ENCODE measurements at places on chromosomes 1 and 21.

GRCh38 chr1:61343734-61344420, 261.5 kb downstream of the NFIA start:
- DNase-seq = no peak

DNA sequence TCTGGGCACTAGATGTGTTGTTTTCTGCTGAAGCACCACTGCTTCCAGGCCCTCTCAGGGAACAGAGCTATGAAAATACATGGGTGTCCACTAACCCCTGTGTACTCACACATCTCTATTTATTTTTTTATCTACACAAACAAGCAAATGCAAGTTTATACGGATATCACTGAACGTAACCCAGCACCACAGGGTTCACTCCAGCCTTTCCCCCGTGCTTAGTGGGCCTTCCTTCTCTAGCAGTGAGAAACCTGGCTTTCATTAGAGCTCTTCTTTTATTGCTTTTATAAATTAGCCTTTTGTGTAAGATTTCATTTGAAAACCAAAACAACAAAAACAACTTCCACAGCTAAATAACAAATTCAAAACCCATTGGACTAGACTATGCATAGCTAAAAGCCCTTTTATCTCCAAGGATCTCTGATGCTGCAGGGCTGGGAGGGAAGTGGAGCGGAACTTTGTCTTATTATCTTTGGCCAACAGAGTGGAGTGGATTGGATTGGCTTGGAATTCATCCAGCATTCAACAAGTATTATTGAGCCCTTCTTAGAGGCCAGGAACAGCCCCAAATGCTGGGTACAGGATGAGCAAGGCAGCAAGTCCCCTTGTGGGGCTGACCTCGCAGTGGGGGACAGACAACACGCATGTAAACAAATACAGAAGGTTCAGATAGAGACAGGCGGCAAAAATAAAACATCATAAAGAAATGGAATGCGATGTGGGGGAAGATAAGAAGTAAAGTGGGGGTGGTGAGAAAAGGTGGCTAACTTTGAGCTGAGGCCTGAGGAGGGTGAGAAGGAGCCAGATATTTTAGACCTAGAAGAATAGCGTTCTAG, 371.8 kb upstream of the POU3F1 start:
- no peak for DNase-seq

DNA sequence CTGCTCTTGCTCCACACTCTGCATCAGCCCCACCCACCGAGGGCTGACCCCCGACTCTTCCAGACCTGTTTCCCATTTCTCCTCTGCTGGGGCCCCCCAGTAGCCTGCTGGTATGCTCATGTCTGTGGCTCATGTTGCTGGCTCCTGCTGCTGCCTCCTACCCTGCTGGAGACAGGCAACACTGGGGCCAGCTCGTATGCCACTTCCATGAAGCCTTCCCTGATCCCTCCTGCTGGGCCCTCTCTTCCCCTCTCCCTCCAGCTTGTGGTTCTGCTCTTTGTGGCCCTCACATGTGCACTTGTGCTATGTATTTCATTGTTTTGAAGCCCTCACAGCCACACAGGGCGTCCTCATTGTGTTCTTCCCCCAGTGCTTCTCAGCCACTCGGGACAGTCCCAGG, 40.5 kb downstream of the CNN3 start:
- no peak for DNase-seq

GRCh38 chr1:201329286-201329685, 46.0 kb downstream of the PKP1 start:
- no peak for DNase-seq

- DNase-seq = no peak
These were observed 27.5 kb downstream of the CNIH3 start for GRCh38 chr1:224643653-224644052.

GRCh38 chr1:12610305-12610935, 7.6 kb downstream of the DHRS3 start:
- no peak for DNase-seq

Measured in NCI-H1694 (cell line).